ENCODE measurements at places on chromosomes 11 and 22. TPM values are rescaled to one million over a fixed set of nuclear protein-coding genes. Genes with fewer than 3 reads are reported as not detected.

Gene OR8G1
- polyA plus RNA-seq: not detected

Gene TST
- polyA plus RNA-seq: 36.7 TPM

Gene PLCB3
- 13.0 TPM for polyA plus RNA-seq

DNA sequence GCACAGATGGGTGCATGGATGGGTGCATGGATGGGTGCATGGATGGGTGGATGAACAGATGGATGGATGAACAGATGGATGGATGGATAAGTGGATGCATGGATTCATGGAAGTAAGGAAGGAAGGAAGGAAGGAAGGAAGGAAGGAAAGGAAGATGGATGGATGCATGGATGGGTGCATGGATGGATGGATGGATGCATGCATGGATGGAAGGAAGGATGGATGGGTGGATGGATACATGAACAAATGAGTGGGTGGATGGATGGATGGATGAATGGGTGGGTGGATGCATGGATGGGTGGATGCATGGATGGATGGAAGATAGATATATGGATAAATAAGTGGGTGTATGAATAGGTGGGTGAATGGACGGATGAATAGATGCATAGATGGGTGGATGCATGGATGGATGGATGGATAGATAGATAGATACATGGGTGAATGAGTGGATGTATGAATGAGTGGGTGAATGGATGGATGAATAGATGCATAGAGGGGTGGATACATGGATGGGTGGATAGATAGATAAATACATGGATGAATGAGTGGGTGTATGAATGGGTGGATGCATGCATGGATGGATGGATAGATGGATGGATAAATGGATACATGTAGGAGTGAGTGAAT is 32.5 kb downstream of the IGF2 start:
- no peak for DNase-seq

DNA sequence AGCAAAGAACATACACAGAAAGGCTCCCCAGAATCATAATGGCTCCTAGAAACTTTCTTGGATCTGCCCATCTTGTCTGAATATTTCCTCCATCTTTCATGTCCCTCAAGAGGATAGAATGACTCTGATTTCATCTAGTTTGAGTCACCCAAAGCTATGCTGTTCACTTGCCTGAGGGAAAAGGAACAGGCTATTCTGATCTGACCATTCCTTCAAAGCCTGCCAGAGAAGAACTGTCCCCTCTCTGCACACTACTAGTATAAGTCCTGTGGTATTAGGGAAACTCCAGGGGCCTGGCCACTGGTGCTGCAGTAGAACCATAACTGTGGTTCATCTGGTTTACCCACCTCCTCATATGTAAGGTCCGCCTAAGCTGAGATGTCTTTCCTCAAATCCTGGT is 2.4 kb upstream of the PATE1 start:
- no peak for DNase-seq

- no peak for DNase-seq
These were observed 4.5 kb downstream of the IRF7 start for GRCh38 chr11:611001-611996.

DNA sequence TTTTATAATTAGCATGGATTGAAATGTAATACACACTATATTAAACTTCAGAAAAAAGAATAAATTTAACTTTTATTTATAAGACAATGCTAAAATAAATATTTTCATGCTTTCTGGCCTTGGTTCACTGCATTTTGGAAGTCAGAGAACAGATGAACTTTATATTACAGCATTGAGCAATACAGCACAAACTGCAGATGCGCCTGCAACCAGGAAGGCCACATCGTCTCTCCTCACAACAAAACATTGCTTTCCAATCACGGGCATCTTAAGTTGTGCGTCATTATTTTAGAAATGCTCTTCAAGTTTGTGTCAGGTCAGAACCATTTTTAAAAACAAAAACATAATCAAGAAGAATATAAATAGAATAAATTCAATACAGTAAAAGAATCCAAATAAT is 89.3 kb upstream of the CEP126 start:
- DNase-seq: no peak

DNA sequence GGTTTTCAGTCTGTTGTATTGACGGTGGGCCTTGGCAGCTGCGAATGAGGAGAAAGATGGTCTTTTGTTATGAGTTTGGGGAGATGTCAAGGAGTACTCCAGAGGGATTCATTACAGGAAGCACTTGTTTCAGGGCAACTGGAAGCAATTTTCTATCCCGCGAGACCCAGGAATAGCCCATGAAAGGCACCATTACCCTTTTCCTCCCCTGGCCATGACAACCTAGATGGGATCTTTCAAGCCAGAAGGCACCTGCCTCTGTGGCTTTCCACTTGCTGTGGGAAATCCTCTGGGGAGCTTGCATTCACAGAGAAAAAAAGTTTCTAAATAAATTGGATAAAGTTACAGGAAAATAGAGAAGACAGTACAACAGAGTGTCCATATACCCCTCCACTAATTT is 2.7 kb downstream of the ZNF215 start:
- no peak for DNase-seq

GRCh38 chr11:120512739-120513435 is 1.3 kb downstream of the GRIK4 start:
- no peak for DNase-seq

Measured in AG04450 (cell line).